Airway epithelial cell (primary cell): ENCODE measurements at places on chromosomes 6 and 20. TPM values are rescaled to one million over a fixed set of nuclear protein-coding genes. Genes with fewer than 3 reads are reported as not detected.

POPDC3 gene
- 1.5 and 3.3 TPM in 2 replicates for total RNA-seq

AIG1 gene
- total RNA-seq, result 55.2 and 55.6 TPM in 2 replicates

RBM39 gene
- total RNA-seq, result 120 and 127 TPM in 2 replicates

HTR1E gene
- total RNA-seq, result not detected in 2 replicates

SYCP2L gene
- 0.33 and 0.35 TPM in 2 replicates for total RNA-seq

MYH7B gene
- total RNA-seq, result under 0.01 TPM in 1 of 2 replicates, not detected in the other

GDAP1L1 gene
- total RNA-seq, result not detected in 2 replicates

OOEP gene
- not detected in 2 replicates for total RNA-seq

SAMD5 gene
- total RNA-seq, result 0.37 and 0.56 TPM in 2 replicates

BTNL2 gene
- total RNA-seq, result not detected in 2 replicates

DBNDD2 gene
- total RNA-seq, result 28.2 and 28.3 TPM in 2 replicates

GCLC gene
- total RNA-seq, result 67.3 and 78.9 TPM in 2 replicates

PTCRA gene
- not detected in 2 replicates for total RNA-seq

ZNF391 gene
- 0.65 and 2.8 TPM in 2 replicates for total RNA-seq

GSTA3 gene
- not detected in 2 replicates for total RNA-seq

DNAH8 gene
- total RNA-seq, result not detected in 2 replicates

ASIP gene
- not detected in 2 replicates for total RNA-seq

TREM1 gene
- total RNA-seq, result 3.0 and 6.2 TPM in 2 replicates

TRIM10 gene
- total RNA-seq, result not detected in 2 replicates

PLN gene
- not detected in 2 replicates for total RNA-seq

SLC32A1 gene
- not detected in 2 replicates for total RNA-seq

TSBP1 gene
- total RNA-seq, result not detected in 2 replicates

FAM184A gene
- total RNA-seq, result 0.14 and 0.19 TPM in 2 replicates

PSORS1C1 gene
- total RNA-seq, result 0.37 and 1.7 TPM in 2 replicates

RCAN2 gene
- not detected in 2 replicates for total RNA-seq

PACRG gene
- 0.19 and 0.21 TPM in 2 replicates for total RNA-seq

CFB gene
- total RNA-seq, result 3.1 and 3.9 TPM in 2 replicates

CLPSL1 gene
- not detected in 2 replicates for total RNA-seq

DEFB123 gene
- not detected in 2 replicates for total RNA-seq

ATP6V1G2 gene
- total RNA-seq, result 0.19 and 0.28 TPM in 2 replicates

ID4 gene
- 1.3 and 2.1 TPM in 2 replicates for total RNA-seq
